ENCODE measurements at places on chromosomes 2 and 18.

DNA sequence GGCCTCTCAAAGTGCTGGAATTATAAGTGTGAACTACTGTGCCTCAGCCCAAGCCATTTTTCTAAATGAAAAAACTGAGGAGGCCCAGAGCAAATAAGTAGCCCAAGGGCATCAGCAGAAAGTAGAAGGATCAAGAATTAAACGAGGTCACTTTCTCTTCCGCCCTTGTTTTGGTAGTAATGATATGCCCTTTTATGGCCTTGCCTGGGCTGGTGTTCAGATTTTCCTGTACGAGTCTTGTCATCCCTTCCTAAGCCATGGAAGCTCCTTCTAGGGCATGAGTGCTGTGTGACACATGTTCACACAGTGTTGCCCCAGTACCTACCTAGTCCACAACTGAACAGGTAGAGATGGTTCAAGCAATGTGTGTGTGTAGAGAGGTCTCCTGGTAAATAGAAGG lies 6.6 kb downstream of the HPCAL1 start:
- no peak for DNase-seq

DNA sequence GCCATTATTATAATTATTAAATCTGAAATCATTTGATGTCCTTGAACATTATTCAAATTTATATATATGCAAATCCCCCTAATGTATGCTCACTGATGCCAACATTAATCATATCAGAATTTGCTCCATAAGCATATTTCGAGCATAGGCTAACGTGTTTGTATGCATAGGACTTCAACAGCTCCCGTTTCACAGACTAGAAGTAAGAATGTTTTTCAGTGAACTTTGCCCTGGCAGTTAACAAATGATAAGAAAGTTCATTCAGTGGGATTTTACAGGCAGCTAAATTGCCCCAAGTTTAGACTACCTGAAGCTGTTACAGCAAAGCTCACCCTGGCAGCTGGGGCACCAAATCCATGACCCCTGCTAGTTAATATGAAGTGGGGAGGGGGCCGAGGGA lies 272.0 kb downstream of the LNPK start:
- DNase-seq: no peak

GRCh38 chr2:177537213-177537612 lies 144.6 kb downstream of the AGPS start:
- no peak for DNase-seq

DNA sequence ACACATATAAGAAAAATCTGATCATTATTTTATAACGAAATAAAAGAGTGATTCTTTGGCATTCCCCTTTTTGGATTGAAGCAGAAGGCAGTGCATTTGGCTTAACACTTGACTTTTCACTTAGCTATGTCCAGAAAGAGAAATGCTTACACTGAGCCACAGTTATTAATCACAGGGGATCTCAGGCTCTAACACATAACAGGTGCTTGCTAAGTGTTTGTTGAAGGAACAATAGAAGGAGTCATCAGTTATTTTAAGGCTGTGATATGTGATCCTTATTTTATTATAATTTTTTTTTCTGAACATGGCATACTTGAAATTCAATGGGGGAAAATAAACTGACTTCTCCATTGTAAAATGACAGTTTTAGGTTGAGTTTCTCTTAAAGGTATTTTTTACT lies 209.5 kb downstream of the UBE2E3 start:
- no peak for DNase-seq

- DNase-seq: no peak
These were observed 41.6 kb upstream of the NRP2 start for GRCh38 chr2:205640716-205641115.

DNA sequence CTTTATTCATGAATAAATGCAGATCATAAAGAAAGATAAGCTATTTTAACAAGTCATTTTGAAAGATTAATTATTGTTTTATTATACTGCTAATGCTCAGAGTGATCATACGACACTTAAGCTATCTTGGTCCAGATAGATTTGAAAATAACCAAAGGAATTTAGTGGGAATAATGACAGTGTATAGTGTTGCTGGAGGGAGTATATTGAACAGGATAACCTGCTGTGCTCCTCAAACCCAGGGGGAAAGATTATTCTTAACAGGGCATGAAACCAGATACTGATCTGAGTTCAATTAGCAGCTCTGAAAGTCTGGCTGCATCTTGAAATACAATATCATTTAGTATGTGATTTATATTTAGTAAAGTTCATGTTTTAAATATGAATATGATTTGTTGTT lies 216.3 kb upstream of the ITGA4 start:
- no peak for DNase-seq

DNA sequence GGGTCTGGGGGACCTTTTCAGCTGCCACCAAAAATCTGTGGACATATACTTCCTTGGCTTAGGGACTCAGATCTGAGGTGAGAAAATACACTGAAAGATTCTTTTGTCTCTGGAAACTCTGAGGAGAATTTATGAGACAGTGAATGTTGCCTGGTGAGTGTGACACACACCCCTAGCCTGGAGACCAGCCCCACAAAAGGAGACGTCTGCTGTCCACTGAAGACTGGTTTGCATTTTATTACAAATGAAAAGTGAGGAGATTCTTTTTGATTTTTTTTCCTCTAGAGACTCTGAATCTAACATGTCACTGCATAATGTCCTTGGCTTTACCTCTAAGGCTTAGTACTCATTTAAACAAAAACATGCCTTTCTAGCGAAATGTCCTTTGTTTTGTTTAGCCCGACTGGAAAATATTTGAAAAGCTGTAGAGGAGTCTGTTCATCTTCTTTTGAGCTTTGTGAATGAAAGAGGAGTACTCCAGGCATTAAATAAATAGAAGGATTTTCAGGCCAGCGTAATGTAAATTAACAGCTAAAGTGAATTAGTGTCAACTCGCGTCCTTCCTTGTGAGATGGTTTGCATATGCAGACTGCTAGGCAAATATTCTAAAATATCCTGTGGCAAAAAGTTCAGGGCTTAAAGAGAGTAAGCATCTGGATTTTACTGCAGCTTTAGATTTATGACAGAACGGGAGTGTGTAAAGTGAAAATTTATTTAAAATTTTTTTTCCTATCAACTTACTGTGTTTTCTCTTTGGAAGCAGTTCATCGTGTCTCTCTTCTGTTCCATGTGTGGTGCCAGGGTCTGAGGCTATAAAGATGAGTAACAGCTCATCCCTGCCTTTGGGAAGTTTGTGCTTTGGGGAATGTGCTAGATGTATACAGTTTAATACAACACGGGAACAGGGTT lies 125.4 kb downstream of the VWA3B start:
- no peak for DNase-seq

DNA sequence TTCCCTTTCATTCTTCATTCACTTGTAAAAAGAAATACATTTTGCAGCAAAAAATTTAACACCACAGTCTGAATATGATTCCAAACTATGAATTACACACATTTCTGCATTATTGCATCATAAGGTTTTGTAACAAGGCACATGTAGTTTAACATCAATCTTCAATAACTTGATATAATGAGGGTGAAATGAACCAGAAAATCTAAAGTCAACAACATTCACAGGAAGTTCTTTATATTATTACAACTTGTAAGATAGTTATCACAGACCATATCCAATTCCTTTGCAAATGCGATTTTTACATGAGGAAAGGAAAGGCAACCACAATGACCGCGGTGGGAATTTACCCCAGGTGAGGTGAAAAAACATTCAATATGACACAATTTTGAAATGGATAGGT lies 213.3 kb downstream of the NAPG start:
- no peak for DNase-seq

- DNase-seq: no peak
These were observed 10.8 kb upstream of the ECEL1 start for GRCh38 chr2:232498452-232498851.

GRCh38 chr2:43495727-43496126 lies 100.1 kb downstream of the THADA start:
- no peak for DNase-seq

DNA sequence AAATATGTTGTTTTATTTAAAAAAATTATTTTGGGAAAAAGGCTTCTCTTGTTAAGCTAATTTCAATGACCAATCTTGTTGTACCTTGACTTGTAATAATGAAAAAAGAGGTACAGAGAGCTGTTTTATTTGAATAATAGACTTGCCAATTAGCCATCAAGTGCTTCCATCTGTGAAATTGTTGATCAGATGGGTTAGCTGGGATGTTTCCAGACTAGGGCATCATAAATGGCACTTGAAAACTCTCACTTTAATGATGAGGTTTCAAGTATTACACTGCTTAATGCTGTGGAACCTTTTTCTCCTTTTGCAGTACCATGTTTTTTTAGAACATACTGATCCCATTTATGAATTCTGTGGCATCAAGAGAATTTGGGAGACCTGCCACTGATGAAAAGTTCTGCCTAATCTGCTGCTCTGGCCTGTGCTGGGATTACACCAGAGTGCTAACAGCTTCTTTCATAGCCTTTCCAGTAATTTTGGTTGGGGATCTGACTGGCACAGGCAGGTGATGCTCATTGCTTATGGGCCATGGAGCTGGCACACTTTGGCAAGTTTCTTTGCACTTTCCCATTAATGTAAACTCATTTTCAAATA lies 24.2 kb downstream of the PSMD14 start:
- DNase-seq: no peak

DNA sequence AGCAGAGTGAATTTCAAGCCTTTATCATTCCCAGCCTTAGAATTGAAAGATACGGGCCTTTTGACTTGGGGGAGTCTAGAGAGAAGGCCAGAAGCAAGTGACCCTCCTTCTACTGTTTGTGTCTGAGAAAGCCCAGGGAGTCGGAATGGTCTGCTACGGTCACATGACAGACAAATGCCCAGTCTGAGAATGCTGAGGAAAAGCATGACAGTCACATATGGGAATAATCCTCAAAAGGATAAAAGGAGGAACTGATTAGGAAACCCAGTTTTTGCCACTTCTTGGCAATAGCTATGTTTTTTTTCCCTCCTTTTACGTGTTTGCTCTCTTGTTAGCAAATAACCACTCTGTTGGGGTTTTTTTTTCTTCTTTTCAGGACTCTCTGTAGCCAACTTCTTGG lies 38.1 kb upstream of the HNRNPA3 start:
- DNase-seq: no peak

DNA sequence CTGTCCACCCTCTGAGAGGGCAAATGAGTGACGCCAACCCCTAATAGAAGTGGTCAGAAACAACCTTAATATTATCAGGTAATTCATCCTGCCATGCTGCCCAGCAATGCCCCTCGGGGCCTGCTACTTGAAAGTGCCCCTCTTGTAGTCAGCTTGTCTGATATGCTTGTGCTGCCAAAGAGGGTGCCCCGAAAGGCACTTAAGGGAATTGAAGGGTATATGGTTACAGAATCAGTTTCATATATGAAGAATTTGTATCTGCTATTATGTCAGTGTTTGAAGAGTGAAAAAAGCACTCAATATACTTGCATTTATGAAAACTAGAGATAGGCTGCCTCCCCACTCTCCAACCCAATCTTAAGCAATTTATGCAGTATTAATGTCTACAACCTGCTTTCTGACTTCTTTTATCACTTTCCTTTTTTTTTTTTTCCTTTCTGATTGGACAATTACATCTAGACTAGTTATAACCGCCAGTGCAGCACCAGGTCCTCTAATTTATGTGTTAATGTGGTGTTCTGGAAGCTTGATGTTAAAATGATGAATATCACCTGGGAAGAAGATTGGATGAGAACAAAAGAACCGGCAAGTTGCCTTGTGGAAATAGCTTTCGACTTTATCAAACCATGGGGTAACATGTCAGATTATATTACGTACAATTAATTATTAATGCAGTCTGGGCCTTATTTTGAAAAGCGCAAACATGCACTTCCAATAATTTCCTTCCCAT lies 646.9 kb upstream of the ACVR2A start:
- DNase-seq: no peak

GRCh38 chr2:216181351-216181750 lies 72.2 kb downstream of the XRCC5 start:
- no peak for DNase-seq

DNA sequence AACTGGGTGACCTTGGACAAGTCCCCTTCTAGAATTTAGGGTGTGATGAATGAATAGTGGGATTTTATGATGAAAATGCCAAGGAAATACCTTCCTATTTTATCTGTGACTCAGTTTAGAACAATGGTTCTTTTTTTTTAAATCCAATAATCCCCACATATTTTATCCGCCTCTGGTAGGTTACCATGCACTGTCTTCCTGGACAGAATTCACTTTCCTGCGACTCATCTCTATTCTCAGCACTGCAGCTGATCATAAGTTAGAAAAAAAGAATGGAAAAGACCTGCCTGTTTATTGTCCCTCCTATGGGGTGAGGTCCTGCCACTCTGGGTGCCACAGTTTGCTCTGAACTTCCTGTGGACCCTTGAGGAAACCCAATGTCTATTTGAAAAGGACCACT lies 73.1 kb downstream of the IRS1 start:
- DNase-seq: no peak

GRCh38 chr2:113184531-113185230 lies 10.9 kb downstream of the PSD4 start:
- DNase-seq: no peak

DNA sequence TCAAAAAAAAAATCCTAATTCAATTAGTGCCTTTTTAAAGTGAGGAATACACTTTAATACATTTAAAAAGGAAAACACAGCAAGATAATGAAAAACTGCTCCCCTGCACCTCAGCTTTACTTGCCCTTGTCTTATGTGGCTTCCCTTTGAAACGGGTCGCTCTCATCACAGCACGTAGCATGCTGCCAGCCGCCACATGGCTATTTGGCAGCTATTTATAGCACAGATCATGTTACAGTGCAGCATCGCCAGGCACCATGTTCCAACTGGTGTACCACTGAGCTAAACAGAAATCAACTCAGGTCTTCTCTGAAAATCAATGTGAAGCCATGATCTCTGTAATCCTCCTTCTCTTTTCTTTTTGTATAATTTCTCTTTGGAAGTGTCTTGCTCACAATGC lies 65.1 kb downstream of the TMEM182 start:
- DNase-seq: no peak

GRCh38 chr2:48319863-48320262 lies 210.1 kb upstream of the STON1 start:
- no peak for DNase-seq

GRCh38 chr18:73118121-73118816 lies 250.5 kb upstream of the NETO1 start:
- DNase-seq: no peak

- DNase-seq: no peak
These were observed 69.2 kb upstream of the ARL4C start for GRCh38 chr2:234565842-234566619.

DNA sequence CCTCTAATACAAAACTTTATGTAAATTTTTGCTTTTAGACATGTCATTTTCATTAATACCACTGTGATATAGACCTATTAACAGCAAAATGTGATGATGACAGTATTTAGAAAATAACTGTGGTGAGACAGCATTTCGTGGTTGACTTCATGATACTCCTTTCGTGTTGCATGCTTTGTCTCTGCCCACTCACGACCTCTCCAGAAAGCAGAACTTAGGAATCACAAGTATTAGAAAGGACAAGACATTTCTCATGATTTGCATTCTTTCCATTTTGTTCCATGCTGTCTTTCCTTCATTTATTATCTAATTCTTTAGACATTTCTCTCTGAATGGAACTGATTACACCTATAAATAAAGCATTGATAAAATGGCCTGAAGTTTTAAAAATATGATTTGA lies 85.2 kb upstream of the POU3F3 start:
- DNase-seq: no peak

- no peak for DNase-seq
These were observed 2.5 kb downstream of the CYP1B1 start for GRCh38 chr2:38073211-38074057.

Measured in activated naive CD4-positive, alpha-beta T cell (primary cell).